CD8-positive, alpha-beta T cell (primary cell): ENCODE measurements at places on chromosomes 6 and 20.

DNA sequence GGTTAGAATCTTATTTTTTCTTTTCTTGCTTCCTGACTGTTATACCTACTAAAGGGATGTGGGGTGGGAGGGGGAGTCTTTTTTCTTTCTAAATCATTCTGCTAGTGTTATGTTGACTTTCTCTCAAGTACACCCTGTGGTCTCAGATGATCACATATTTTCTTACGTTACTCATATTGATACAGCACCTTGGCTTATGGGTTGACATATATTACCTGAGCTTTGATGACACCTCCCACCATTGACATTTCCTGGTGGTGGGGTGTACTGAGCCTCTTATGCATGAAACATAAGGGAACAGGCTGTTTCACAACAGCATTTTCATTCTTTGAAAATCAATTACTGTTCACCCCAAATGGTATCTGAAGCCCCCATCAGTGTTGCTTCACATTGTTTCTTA, 169.8 kb downstream of the MMS22L start:
- DNase-seq, result no peak

GRCh38 chr20:53080969-53081871, 109.1 kb downstream of the TSHZ2 start:
- DNase-seq, result no peak

DNA sequence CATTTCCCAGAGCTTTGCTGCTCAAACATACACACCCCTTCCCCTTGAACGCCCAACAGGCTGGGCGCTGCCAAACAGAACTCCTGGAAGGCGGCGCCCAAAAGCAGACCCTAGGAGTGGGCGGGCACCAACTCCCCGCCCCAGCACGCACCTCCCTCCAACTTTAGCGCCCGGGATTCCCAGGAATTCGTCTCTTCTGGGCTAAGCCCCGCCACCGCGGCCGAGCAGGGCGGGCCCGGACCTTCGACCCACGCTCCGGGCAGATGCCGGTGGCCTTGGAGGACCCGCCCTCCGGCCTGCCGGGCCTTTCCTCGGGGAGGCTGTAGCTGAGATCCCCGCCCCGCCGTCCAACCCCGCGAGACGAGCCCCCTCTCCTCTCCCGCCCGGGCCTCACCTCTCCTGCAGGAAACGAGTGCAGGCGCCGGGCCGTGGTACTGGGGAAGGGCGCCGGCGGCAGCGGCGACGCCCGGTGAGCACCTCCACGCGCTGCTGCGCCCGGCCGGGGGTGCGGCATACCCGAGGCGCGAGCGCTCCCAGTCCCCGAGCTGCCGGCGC, 659 bp downstream of the MCUR1 start:
- no peak for DNase-seq

- no peak for DNase-seq
Measured at GRCh38 chr6:90729057-90729456, 142.2 kb upstream of the MAP3K7 start.

GRCh38 chr6:131101911-131102680, 33.2 kb upstream of the AKAP7 start:
- no peak for DNase-seq

- peak; percentile 29 for DNase-seq
Measured at GRCh38 chr20:36439040-36439730, 102.1 kb upstream of the MYL9 start.

DNA sequence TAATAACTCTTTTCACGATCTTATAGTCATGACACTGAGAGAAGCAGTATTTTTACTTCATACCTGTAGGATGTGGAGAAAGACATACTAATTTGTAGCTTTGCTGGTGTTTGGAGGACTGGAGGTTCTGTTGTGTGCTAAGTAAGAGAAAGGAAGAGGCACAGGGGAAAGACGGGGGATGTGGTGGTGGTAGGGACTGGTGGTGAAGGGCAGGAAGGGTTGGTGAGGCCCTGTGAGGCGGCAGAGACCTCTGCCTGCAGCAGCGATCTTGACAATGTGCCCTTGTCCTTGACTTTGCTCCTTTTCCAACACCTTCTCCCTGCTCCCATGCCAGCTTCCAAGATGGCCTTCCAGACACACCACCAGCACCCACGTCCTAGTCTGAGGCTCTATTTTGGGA, 32.6 kb upstream of the MPC1 start:
- DNase-seq, result peak; percentile 49
